Nucleus accumbens (tissue), 56 donors: ENCODE measurements at places on chromosomes 12 and 14.

- DNase-seq: no peak
Observed at GRCh38 chr14:35985474-35986218, 159.5 kb downstream of the BRMS1L start.

DNA sequence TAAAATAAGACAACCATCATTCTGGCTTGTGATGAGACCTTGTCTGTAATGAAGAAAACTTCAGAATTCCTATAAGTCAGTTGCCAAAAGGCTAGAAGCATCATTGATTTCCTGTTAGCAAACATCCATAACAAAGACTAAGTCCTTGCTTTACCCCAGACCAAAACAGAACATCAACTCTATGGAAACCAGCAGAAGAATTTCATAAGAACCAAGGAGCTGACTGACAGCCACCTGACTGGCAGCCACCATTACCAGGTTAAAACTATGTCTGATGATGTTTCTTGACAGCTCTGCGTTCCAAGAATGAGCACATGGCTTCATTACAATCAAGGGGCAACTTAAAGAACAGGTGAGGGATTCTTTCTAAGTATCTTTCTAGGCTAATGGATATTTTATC is 29.3 kb downstream of the HECTD4 start:
- DNase-seq: no peak

DNA sequence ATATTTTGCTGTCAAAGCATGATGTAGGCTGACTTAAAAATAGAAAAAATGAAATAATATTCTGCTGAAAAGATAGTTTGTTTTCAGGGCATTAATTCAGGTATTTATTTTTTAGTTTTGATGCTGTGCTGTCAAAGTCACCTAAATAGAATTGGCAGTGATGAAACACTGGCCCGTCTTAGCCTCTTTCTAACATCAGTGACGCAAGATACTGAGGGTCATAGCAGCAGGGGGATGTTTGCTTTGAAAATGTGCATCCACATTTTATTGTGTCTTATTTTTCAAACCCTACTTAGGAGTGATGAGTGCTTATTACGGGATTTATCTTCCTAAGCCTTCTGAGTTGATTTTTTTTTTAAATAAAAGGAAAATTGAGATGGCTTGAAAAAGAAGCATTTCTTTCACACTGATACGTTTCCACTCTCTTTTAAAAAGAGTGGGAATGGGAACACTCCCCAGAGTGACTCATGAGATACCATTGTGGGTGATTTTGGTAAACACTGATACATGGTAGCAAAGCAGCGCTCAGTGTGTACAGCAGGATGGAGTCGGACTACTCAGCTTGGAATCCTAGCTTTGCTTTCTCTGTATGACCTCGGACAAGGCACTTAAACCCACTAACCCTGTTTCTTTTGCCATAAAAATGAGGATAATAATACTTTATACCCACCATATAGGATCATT is 290.8 kb downstream of the ERC1 start:
- no peak for DNase-seq

DNA sequence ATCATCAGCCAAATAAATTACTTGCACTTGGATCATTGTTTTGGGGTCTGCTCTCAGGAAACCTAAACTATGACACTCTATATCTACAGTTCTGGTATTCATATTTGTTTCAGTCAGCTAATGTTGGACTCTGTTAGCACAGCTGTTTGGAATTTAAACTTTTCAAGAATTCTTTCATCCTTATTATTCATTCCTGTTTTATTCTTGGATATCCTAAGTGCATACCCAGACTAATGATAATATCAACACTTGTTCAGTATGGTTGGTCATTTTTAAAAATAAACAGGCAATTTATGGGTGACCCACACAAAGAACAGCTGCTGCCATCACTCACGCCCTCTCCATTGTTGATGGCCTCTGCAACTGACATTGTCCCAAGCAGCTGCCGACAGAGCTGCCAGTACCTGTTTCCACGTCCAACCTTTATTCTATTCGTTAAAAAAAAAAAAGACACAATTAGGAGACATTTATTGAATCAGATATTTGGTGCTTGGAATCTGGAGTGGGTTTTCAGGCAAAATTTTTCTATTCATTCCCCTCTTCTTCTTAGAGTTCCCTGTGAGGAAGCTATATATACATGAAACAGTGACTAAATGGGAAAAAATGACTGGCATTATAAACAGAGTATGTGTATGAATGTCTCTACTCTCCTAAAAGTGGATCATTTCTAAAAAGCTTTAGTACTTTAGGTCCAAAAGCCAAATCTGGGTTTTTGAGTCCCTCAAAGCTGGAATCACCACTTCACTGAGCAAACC is 252.1 kb upstream of the NAV3 start:
- no peak for DNase-seq

DNA sequence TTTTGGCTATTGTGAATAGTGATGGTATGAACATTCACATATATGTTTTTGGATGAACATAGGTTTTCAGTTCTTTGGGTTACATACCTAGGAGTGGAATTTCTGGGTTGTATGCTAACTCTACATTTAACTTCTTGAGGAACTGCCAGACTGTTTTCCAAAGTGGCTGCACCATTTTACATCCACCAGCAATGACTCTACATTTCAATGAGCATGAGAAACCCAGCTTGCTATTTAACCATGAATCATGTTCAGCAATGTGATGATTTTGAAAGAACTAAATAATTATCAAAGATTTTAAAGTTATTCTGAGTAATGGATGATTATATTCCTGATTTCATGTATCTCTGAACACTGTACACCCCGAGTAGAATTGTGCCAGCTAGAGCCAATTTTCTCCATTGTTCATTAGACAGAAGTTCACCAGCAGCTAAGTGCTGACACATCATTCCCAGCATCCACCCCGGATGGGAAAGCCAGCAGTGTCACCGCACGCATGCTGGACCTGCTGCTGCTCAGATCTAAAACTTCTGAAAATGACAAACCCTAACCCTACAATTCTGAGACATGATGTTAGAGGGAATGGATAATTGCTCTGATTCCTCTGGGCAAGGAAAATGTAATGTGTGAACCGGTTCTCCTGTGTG is 13.3 kb upstream of the ANAPC5 start:
- DNase-seq: no peak

DNA sequence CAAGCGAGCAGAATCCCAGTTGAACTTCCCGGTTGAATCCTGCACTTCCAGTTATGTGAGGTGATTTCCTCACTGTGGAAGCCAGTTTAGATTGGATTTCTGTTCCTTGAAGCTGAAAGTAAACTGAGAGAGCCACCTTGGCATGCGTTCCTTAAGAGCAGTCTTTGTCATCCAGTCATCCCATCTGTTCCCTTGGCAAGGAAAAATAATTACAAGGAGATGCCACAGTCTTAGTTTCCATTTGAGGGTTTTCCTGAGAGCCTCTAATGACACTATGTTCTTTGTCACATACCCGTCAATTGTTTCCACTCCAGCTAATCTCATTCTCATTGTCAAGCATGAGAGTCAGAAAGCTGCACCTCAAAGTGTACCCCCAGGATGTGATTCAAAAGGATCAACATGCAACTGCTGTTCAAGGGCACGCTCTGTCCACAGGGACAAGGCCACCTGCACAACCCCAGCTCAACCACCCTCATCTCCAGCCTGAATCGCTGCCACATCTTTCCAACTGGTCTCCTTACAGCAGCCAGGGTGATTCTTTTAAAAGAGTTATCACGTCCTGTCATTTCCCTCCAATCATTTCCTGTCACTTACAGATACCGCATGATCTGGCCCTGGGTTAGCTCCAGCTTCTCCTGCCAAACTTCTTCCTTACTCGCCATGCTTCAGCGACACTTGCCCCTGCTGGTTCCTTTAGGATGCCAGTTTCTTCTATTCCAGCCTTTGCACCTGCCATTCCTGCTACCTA is 18.0 kb upstream of the TCP11L2 start:
- no peak for DNase-seq

DNA sequence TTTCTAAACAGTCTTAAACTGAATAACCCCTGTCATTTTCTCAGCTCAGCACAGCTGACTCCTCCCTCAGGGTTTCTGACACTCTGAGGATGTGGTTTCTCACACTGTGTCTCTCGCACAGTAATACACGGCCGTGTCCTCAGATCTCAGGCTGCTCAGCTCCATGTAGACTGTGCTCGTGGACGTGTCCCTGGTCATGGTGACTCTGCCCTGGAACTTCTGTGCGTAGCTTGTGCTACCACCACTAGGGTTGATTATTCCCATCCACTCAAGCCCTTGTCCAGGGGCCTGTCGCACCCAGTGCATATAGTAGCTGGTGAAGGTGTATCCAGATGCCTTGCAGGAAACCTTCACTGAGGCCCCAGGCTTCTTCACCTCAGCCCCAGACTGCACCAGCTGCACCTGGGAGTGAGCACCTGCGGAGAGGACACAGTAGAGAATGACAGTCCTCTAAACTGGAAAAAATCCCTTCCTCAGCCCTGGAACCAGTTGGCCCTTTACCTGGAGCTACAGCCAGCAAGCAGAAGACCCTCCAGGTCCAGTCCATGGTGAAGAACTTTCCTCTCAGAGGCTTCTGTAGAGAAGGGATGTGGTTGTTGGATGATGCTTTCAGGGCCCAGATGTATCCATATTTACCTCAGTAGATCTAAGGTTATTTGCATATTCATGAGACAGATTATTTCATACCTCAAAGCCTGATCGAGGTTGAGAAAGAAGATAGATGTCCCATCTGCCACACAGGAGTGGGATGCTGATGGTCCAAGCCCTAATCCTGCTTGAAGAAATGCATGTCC is 984.8 kb downstream of the TMEM121 start:
- no peak for DNase-seq

GRCh38 chr12:59808317-59808910 is 212.6 kb downstream of the SLC16A7 start:
- DNase-seq: no peak

DNA sequence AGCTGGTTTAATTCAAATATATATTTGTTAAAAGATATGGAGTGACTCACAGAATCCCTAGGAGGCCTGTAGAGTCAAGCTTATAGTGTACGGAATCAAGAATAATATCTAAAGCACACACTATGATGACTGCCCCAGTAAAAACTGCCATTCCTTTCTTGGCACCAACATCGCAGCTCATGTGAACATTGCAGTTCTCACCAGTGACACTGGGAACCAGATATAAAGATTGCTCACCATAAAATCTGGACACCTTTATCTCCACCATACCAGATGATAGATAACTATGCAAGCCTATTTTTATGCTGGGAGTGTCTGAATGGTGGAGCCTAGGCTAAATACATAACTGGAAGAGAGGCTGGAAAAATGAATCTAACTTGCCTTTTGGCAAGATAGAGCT is 463.9 kb upstream of the TBX3 start:
- no peak for DNase-seq

DNA sequence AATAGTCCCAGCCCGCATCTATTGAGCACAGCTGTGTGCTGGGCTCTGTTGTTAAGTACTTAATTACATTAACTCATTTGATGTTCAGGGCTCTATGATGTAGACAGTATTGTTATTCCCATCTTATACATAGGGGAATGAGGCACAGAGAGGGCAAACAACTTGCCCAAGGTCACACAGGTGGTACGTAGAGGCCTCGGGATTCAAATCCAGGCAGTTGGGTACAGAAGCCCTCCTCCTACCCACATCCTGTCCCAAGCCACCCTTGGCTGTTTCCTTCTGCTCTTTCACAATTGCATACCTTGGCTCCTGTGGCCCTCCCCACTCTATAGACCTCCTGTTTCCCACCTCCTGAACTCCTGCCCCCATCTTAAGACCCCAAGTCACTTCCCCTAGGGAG is 10.0 kb upstream of the GPR68 start:
- DNase-seq: no peak

DNA sequence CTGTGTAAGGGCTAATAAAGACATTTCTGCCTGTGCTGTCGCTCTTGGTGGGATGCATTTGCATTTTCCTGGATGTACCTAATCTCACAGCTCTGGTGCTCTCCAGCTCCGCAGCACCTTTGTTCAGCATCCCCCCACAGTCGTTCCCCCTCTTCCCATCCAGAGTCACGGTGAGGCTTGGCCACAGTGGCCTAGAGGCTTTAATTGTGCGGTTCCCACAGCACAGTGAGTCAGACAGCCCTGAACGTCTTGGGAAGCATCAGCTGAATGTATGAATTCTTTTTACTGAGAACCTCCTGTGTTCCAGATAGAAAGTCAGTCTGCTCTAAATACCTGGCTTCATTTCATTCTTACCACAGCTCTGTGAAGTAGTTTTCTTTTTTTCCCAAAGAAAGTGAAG is 28.7 kb downstream of the MLXIP start:
- no peak for DNase-seq

DNA sequence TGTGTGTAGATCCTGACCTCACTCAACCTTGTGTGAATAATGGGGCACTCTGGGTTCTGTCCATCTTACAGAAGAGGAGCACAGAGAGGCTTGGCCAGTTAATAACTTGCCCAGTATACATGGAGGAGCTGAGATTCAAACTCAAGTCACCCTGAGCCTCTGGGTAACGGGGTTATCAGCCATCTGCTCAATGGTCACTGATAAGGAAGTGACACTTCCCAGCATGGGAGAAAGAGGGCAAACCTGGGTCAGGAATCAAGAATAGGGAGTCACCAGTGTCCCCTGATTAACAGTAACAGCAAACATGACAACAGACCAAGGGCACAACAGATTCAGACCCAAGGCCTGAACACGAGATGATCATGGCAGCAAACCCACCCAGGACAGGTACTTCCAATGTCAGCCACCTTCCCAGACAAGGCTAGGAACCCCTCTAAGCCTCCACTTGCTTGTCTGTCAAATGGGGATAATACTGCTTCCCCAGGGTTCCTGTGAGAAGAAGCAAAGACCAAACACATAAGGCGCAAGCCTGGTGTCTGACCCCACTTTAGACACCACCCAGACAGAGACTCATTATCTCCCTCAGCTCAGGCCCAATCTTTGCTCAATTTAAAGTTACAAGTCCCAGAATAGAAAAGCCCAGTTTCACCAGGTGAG is 3.6 kb downstream of the CCDC85C start:
- DNase-seq: no peak

GRCh38 chr12:131991816-131992430 is 42.2 kb downstream of the EP400 start:
- DNase-seq: peak; percentile 23

DNA sequence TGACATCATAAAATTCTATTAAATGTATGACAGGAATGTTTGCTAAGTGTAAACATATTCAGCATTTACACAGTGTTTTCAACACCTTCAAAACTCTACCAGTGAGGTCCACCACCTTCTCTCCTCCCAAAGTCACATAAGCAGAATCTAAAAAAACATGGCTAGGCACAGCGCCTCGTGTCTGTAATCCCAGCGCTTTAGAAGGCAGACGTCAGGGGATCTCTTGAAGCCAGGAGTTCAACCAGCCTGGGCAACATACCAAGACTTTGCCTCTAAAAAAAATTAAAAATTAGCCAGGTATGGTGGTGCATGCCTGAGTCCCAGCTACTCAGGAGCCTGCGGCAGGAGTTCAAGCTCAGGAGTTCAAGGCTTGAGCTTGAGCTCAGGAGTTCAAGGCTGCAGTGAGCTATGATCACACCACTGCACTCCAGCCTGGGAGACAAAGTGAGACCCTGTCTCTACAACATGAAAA is 30.0 kb downstream of the NUMB start:
- no peak for DNase-seq

DNA sequence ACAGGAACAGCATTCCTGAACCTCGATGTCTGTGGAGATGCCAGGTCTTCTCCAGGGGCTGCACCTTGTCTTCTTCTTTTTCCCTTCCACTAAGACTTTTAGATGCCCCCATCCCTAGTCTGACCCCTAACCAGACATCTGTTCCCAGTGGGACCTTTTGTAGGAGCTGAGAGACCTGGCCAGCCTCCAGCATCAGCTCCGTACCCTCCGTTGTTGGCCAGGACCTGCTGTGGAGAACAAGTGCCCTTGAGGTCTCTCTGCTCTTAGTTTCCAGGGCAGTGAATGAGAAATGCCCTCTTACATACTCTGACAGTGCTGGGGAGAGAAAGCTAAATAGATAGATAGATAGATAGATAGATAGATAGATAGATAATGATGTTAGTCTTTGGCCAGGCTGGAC is 16.8 kb upstream of the SDR39U1 start:
- DNase-seq: no peak

GRCh38 chr12:41531147-41531829 is 343.2 kb downstream of the PDZRN4 start:
- peak; percentile 2 for DNase-seq
